ENCODE measurements at places on chromosomes 3 and 15.

DNA sequence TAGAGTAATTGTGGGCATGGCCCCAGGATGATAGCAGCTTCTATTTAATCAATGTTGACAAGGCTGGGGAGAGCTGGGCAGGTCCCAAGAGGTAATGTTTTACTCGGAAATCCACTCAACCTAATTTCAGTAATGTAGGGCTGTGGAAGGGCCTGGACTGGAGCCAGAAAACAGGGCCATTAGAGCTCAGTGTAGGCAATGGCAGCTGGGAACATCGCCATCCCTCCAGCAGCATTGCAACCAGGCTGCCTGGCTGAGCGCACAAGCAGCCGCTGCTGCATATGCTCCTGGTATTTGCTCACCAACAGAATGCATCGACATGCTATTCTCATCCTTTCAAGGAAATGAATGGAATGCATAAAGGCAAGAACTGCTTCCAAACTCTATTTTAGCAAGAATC is 90.0 kb downstream of the GAP43 start:
- DNase-seq, result no peak

DNA sequence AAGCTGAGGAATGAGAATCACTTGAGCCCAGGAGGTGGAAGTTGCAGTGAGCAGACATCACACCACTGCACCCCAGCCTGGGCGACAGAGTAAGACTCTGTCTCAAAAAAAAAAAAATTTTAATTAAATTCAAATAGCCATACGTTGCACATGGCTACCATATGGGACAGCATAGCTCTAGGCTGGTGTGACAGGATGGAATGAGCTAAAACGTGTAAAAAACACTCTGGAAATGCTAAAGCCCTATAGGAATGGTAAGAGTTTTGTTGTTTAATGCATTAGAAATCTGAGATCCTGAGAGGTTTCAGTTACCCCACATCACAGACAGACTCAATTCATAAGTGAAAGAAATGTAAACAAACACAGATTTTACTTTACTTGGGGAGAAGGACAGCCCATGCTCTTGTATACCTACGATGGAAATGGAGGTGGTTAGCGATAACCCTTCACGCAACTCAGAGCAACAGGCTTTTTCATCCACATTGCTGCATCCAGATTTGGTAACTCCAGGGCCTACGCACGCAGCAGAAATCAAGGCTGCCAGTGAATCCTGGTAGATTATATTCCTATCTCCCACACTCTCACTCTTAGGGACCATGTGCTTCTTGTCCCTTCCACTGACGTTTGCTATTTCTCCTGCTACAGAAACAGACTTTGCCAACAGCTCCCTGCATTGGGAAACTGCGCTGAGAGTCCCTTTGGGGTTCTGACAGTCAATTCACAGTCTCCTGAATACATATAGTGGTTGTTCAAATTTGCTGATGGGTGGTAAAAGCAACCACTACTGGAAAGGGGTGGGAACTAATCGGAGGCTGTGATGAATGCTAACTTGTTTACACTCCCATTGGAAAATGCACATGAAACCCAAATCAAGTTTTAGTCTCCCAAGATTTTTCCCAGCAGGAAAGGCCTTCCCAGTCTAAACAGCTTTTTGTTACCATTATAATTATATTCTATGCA is 3.1 kb downstream of the SH3BP5 start:
- DNase-seq, result no peak

- DNase-seq, result no peak
Measured at GRCh38 chr3:48406443-48407431, 23.1 kb downstream of the PLXNB1 start.

DNA sequence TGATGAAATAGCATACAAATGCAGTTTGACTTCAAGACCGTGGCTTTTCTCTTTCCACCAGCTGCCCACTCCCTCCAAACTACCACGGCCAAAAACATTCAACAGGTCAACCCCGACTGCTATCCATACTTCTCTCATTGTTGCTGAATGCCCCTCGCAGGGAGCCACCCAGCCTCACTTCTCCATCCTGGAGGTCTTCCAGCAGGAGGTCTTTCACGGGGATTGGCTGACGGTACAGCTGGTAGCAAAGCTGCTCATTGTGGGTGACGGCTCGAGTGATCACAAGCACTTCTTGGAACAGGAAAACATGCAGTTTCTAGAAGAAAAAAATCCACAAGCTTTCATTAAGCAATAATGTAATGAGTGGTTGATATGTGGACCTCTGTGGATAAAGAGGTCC is 49.0 kb upstream of the TASOR start:
- DNase-seq, result no peak

DNA sequence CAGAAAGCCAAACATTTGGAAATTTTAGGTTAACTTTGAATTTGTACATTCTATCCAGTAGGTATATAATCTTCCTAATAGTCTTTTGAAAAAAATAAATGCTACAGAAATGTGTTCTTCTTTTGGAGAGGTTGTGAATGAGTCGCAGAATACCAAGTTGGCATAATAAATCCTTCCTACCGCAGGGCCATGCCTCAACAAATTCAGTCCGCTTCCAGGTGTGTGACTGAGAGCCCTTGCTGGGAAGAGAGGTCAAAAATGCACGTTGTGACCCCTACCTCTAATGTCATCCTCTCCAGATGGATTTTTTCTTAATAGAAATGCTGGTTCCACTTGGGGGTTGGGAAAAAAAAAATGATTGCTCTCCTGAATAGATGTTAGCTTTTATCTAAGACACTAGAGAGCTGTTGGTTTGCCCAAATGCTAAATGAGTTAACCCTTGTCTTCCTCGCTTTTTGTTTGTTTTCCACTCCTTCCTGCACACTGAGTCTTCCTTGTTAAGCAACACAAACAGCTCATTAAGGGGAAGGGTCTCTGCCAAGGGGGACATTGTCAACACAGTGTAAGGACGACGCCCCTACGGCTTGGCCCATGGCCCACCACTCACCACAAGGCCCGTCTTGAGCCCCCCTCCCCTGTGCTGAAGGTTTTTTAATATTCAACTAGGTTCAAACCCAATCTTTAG is 33.9 kb downstream of the RLBP1 start:
- DNase-seq, result no peak

GRCh38 chr3:185316740-185317412 is 46.1 kb upstream of the MAP3K13 start:
- no peak for DNase-seq

GRCh38 chr3:83894223-83894622 is 1064.6 kb upstream of the CADM2 start:
- no peak for DNase-seq
